ENCODE measurements at places on chromosomes 2 and 18.

- DNase-seq: no peak
These were observed 21.6 kb upstream of the TRIB2 start for GRCh38 chr2:12694990-12695774.

GRCh38 chr18:44386401-44386800, 294.3 kb upstream of the SETBP1 start:
- DNase-seq: no peak

- no peak for DNase-seq
These were observed 18.0 kb downstream of the CYP27A1 start for GRCh38 chr2:218799990-218800389.

DNA sequence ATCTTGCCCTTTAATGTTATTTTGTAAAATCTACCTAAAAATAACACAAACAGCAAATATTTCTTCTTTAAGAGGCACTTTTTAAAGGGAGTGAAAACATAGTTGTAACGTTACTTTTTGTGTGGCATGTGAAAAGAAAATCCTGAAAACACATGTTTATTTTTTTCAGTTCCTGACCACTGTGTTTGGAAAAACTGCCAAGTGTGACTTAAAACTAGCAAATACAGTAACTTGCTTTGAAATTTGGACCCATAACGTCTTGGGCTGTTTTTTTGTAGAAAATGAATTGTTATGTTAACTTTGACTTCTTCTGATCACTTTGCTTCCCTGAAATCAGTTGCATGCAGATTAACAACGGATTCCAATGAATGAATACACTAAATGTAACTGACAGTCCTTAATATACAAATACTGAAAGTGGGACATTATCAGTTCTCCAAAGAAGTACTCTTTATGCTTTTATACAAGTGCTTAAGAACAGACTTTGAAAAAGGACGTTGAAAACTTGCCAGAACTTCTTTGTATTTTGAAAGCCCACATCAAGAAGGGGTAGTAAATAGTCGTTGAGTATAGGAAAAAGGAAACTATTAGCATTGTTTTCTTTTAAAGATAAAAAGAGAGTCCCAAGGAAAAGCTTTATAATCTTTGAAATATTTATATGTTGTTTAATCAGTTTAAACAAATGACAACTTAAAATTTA, 96.1 kb upstream of the ZEB2 start:
- no peak for DNase-seq

DNA sequence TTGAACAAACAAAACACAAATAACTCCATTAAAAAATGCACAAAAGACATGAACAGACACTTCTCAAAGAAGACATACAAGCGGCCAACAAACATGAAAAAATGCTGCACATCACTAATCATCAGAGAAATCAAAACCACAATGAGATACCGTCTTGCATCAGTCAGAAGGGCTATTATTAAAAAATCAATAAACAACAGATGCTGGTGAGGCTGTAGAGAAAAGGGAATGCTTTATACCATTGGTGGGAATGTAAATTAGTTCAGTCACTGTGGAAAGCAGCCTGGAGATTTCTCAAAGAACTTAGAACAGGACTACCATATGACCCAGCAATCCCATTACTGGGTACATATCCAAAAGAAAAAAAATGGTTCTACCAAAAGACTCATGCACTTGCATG, 37.8 kb downstream of the GPR155 start:
- no peak for DNase-seq

DNA sequence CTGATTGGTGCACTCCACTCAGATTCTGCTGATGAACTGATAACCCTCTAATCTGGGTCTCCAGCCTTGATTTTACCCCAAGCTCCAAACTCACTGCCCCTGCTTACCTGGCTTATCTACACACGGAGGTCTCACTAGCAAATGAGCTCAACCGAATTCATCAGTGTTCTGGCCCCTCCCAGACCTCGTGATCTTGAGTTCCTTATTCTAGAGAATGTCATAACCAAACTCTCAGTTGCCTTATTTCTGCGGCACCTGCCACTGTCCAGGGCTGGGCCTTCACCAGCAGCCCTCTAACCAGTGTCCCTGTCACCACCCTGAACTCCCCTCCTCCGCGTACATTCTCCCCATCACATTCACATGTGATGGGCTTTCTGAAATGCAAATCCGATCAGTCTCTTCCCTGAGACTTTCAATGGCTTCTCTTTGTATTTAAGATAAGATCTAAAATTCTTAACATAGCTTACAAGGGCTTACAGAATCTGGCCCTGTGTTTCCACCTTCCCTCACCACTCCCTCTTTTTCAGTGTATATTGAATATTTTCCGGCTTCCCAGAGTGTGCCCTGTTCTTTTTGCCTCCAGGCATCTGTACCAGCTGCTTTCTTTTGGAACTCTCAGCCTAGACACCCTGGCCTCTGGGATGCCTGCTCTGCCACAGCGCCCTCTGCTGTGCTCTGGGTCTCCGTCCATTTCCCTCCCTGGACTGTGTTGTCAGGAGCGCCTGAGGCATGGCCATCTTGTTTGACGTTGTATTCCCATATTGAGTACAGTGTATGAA, 31.1 kb downstream of the NAB1 start:
- no peak for DNase-seq

GRCh38 chr2:117776888-117777287, 37.6 kb upstream of the DDX18 start:
- DNase-seq: no peak

All from DMS 273 treated with DMSO at 0.1 percent for 48 hours (cell line).